T-helper 17 cell (primary cell): ENCODE measurements at places on chromosomes 3 and 15.

- no peak overlapping the region for H3K27ac ChIP-seq
- H3K4me1 ChIP-seq = peaks cover 7% of the 10 kb centered on the region
- no peak overlapping the region for H3K4me3 ChIP-seq
- H3K27me3 ChIP-seq = peaks cover 44% of the 10 kb centered on the region
- H3K36me3 ChIP-seq = no peaks in the 10 kb centered on the region
These were observed 11.9 kb downstream of the TMEM158 start for GRCh38 chr3:45214061-45214680.

DNA sequence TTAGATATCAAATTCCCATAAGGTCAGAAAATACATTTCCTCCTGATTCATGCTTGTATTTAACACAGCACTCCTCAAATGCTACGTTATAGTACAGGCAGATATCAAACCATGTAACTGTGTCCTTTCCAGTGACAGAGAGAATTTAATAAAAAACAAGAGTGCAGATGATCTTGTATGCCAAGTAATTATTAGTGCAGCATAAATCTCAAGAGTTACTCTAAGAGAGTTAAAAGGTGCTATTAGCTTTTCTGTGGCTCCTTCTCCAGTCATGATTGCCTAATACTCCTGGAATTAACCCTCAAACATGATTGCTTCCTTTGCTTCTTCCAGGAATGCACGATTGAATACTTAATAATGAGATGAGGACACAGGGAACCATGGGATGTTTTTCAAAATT lies 413.0 kb upstream of the DPH6 start:
- H3K4me1 ChIP-seq = no peaks in the 10 kb centered on the region
- H3K27me3 ChIP-seq = peaks cover 5% of the 10 kb centered on the region
- H3K36me3 ChIP-seq = no peaks in the 10 kb centered on the region
- DNase-seq = no peak
- no peak overlapping the region for H3K27ac ChIP-seq
- no peak overlapping the region for H3K4me3 ChIP-seq

DNA sequence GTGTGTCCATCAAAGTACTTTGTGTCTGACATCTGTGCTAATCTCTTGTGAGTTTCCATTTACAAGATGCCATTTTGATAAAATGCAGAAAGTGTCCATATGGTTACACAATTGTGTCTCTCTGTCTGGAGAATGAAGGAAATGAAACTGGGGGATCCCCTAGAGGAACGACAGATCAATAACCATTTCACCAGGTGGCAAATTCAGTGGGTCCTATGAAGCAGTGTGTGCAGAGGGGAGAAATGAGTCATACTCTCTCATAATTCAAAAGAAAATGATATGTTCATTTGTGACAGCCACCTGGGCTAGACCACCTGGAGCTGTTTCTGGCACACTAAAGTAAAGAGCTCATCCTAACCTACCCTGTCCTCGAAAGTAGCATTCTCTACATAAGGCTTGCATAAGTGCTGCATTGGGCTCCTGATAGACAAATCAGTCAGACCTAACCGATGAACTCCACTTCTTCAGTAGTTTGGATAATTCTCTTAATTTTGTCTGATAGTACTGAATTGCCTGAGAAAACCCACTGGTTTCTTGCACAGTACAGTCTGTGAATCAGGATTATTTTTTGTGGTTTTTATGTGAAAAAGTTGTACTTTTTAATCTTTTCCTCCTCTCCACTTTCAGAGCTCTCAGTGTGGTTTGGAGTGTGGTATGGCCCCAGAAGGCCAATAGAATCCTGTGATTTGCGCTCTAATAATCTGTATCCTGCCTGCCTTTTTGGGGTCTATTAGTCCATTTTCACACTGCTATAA lies 10.3 kb upstream of the CD47 start:
- H3K4me1 ChIP-seq = peaks cover 33% of the 10 kb centered on the region
- H3K36me3 ChIP-seq = no peaks in the 10 kb centered on the region
- DNase-seq = no peak

- H3K4me3 ChIP-seq = peak overlapping the region; percentile 49
- peaks cover 37% of the 10 kb centered on the region for H3K4me1 ChIP-seq
- H3K36me3 ChIP-seq = peaks cover under 1% of the 10 kb centered on the region
- peak overlapping the region; percentile 88 for H3K27ac ChIP-seq
- no peaks in the 10 kb centered on the region for H3K27me3 ChIP-seq
These were observed 31.0 kb upstream of the KLHL6 start for GRCh38 chr3:183586477-183586876.

GRCh38 chr3:53137835-53138446 lies 7.7 kb upstream of the RFT1 start:
- H3K27ac ChIP-seq = no peak overlapping the region
- no peak overlapping the region for H3K4me3 ChIP-seq
- peaks cover 13% of the 10 kb centered on the region for H3K4me1 ChIP-seq
- H3K36me3 ChIP-seq = peaks cover 3% of the 10 kb centered on the region

DNA sequence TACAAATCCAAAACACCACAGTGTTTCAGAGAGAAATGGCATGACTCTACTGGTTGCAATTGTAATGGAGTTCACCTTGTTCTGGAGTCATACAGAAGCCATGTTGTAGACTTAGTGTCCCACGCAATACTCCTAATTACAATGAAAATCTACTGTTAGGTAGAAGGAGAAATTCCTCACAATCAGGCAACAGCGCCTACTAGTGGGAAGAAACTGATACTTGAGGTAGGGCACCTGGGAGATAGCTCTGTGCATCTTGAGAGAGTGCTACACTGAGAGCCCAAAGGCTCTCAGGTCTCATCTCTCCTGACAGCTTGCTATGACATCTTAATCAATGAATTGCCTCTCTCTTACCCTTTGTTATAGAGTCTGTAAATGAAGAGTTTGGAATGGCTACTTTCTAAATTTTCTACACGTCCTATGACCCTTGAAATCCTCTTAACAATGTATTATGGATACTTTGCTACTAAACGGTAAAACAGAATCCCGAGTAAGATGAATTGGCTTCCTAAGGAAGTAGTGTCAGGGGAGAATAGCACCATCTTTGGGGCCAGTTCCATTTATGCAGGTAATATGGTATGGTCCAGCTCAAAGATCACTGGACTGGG lies 422.7 kb upstream of the TPRG1 start:
- no peak overlapping the region for H3K4me3 ChIP-seq
- no peaks in the 10 kb centered on the region for H3K36me3 ChIP-seq
- H3K4me1 ChIP-seq = peaks cover 6% of the 10 kb centered on the region
- peak; percentile 47 for DNase-seq
- H3K27ac ChIP-seq = no peak overlapping the region
- H3K27me3 ChIP-seq = no peaks in the 10 kb centered on the region

DNA sequence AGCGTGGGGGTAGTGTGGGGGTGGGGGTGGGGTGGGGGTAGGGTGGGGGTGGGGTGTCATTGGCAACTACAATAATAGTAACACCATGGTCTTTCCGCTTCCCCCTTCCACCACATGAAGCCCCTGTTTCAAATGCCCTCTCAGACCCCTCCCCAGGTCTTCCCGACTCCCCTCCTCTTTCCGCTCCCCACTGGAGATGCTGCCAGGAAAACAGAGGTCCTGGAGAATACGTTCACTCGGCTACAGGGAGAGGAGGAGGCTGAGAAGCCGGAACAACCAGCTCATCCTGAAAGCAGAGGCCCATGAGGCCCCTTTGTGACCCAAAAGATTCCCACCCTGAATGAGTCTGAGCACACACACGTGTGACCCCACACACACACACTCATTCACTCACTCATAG lies 75.4 kb downstream of the CPN2 start:
- H3K36me3 ChIP-seq = no peaks in the 10 kb centered on the region
- peaks cover 18% of the 10 kb centered on the region for H3K27me3 ChIP-seq
- DNase-seq = no peak
- no peak overlapping the region for H3K27ac ChIP-seq
- H3K4me3 ChIP-seq = no peak overlapping the region

DNA sequence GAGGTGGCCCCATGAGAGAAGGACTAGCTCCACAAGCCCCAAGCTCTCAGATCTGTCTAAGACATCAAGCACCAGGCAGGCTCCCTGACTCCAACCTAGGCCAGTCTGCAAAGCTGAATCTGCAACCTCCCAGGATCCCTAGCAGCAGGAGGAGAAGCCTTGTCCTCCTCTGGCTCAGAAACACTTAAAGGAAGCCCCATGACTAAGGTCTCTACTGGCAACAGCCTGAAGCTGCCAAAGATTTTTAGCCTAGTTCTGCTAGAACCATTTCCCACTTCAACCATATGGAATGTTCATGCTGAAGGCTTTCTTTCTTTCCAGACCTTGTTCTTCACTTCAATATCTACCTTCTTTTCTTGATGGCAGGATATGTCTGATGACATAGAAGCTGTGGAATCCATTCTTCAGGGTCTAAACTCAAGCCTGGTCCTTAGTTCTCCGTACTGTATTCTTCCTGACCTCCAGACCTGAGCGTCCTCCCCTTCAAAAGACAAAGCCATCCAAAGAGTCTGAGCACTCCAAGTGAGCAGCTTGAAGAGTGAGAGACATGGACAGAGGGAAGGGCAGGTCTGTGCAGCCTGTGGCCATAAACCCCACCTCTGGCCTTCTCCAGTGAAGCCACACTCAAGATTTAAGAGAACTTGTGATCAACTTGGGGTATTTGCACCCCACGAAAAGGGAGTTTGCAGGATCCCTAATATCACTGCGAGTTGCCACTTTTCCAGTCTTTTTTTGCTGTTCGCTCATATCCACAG lies 23.1 kb downstream of the SST start:
- H3K27ac ChIP-seq = no peak overlapping the region
- H3K27me3 ChIP-seq = peaks cover 51% of the 10 kb centered on the region
- DNase-seq = no peak
- H3K4me3 ChIP-seq = no peak overlapping the region
- H3K36me3 ChIP-seq = no peaks in the 10 kb centered on the region

DNA sequence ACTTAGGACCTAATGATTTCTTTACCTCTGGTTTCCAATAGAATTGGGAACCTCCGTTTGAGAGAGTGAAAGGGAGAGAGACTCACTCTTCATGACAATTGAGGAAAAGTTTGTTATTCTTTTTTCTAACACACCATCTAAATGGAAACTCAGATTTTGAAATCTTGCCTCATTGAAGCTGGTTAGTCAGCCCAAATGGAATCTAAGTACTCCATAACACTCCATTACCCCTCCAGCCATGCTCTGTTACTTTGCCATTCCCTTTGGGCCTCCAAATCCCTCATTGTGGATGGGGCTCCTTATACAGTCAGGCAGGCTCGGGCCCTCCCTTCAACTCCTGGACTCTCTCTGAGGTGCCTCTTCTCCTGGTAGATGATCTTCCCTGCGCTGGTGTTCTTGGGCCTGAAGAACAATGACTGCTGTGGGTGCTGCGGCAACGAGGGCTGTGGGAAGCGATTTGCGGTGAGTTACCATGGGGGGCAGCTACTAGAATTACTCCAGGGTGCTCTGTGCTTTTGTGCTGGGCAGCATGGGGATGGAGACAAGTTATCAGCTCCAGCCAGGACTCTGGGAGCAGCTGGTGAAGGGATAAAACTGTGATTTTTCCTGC lies 1.1 kb downstream of the TM4SF4 start:
- H3K36me3 ChIP-seq = no peaks in the 10 kb centered on the region
- no peak overlapping the region for H3K27ac ChIP-seq
- DNase-seq = no peak
- H3K4me3 ChIP-seq = no peak overlapping the region
- peaks cover 2% of the 10 kb centered on the region for H3K4me1 ChIP-seq

DNA sequence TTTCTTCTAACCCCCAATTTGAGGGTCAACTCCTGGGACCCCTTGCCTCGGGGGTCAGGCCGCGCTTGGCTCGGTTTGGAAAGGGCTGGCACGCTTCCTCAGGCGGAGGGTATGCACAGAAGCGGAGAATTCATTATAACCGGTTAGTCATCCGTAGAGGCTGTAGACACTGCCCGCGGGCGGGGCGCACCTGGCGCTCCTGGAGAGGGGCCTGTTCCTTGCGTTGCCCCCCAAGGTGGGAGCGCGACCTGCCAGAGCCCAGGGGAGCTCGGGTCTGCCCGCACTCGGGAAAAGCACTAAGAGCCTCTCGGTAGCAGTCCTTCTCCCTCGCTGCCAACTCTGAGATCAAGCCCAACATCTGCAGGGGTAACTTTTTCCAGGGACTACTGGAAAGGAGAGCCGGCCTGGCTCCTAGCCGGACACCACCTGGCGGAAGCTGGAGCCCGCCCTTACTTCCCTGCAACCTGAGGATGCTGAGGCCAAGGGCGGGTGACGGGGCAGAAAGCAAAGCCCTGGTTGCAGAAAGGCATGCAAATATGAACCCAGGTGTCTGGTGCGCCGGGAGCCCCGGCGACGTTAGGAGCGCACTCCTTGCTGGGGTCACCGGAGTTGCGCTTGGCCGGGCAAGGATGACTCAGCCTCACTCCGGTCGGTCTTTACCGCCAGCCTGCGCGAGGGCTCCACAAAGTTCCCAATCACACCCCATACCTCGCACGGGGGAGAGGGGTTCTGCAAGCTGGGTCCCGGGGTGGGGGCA lies 1.5 kb upstream of the CACNA2D3 start:
- H3K27me3 ChIP-seq = peaks cover 41% of the 10 kb centered on the region
- H3K4me3 ChIP-seq = no peak overlapping the region
- DNase-seq = no peak
- H3K4me1 ChIP-seq = no peaks in the 10 kb centered on the region

DNA sequence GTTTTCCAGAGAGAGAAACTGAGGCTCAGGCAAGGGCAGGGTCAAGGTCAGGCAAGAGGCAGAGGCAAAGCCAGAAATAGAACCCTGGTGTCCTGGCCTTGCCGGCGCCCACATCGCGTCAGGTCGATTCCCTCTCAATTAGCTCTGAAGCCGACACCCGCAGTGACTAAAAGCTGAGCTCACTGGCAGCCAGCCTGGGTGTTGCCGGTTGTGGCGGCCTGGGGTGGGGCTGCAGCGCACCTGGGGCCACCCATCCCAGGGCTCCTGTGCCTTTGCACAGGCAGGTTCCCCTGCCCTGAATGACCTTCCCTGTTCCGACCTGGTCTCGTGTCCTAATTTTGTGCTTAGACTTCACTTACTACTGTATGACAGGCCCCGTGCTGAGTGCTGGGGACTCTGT lies 6.2 kb downstream of the SEMA3F start:
- DNase-seq = no peak
- H3K36me3 ChIP-seq = no peaks in the 10 kb centered on the region
- H3K27ac ChIP-seq = no peak overlapping the region
- no peak overlapping the region for H3K4me3 ChIP-seq
- peaks cover 7% of the 10 kb centered on the region for H3K27me3 ChIP-seq
